ENCODE measurements at places on chromosomes 16 and 17. TPM values are rescaled to one million over a fixed set of nuclear protein-coding genes. Genes with fewer than 3 reads are reported as not detected.

DNA sequence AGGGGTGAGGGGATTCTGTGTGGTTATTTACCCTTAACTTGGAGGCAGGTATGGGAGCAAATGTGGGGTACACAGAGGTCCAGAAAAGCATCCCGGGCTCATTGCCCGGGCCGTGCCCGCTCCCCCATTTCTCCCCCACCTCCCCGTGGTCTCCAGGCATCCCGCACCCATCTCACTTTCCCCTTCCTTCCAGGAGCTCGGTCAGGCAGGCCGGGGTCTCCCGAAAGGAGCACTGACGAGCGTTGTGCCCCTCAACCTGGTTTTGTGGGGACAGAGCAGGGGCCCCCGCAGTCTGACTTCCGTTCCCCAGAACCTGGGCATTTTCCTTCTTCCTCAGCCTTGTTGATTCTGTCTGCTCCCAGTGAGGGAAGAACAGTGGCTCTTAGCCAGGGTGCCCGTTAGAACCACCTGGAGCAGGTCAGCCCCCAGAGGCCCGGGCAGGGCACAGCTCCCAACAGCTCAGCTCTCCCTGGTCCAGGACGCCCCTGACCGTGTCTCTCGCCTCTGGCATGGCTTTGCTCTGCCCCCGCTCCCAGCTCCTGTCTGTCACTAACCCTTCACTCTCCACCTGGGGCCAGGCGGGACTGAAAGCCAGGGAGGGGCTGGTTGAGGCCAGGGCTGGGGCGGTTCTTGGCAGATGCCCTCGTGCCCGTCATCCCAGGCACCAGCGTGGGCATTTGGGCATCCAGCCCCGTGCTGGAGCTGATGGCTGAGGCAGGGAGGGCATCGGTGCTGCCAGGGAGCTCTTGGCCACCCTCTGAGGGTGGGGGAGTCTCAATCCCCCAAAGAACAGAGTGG lies 12.5 kb upstream of the NUDT16L1 start:
- DNase-seq = no peak

GRCh38 chr17:77691216-77692085 lies 267.1 kb upstream of the TNRC6C start:
- no peak for DNase-seq

Gene TOM1L1
- polyA plus RNA-seq = 36.9 TPM

Gene EVI2A
- polyA plus RNA-seq = 1.1 TPM

GRCh38 chr17:60322056-60322387 lies 69.9 kb downstream of the USP32 start:
- no peak for DNase-seq

Gene MC1R
- polyA plus RNA-seq = 4.8 TPM

GRCh38 chr16:85550953-85551924 lies 61.9 kb upstream of the GSE1 start:
- no peak for DNase-seq

Gene IL21R
- polyA plus RNA-seq = not detected

Gene MYH8
- 0.11 TPM for polyA plus RNA-seq

DNA sequence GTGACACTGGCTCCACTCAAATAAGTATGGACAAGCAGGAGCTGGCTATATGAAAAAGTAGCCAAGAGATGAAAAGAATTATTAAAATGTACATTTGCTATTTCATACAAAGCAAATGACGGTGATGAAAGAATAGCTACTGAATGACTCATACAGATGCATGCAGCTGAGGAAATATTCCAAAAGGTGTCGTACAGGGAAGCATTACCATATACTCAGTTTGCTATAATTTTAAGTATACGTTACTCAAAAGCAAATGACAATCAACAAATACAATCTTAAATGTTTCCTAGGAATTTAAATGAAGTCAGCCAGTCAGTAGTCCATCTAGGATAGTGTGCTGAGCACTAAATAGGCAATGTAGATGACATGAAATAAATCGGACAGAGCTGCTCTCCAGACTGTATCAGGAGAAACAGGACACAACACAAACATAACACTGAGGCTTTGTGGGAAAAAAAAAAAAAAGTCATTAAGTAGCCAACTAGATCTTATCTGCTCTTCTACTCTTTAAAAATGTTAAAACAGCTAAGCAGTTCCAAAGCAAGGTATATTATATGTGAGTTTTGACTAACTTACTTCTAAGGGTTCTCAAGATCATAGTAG lies 65.0 kb downstream of the NCOR1 start:
- DNase-seq = no peak

- DNase-seq = no peak
Observed at GRCh38 chr16:59328961-59329360, 594.8 kb upstream of the GOT2 start.

Gene TRIM37
- 9.7 TPM for polyA plus RNA-seq

Gene AIPL1
- polyA plus RNA-seq = not detected

Gene HBZ
- polyA plus RNA-seq = not detected

Gene HSD11B2
- polyA plus RNA-seq = 2.3 TPM

GRCh38 chr16:2508722-2509400 lies 4.9 kb upstream of the ATP6V0C start:
- no peak for DNase-seq

Gene TMEM114
- not detected for polyA plus RNA-seq

- DNase-seq = peak; percentile 30
Observed at GRCh38 chr16:51326131-51326856, 175.2 kb upstream of the SALL1 start.

DNA sequence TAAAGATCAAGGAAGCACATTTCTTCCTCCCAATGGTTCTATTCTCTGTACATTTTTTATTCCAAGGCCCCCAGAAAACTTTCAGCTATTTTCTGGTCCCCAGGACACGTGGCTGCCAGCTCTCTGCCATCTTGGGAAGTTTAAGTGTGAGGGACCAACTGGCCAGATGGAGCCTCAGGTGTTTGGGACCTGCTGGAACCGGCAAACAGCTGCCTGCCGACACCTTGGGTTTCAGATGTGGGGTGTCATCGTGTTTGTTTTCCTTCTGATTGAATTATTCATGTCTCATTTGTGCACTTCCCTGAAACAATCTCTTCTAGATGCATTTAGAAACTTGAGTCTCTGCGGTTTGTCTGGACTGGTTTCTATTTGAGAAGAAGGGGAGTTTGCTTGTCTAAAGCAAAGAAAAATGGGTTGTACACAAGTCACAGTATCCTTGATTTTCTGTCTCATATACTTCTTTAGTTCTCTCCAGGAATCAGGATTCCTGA lies 386.5 kb downstream of the SLC39A11 start:
- DNase-seq = no peak

DNA sequence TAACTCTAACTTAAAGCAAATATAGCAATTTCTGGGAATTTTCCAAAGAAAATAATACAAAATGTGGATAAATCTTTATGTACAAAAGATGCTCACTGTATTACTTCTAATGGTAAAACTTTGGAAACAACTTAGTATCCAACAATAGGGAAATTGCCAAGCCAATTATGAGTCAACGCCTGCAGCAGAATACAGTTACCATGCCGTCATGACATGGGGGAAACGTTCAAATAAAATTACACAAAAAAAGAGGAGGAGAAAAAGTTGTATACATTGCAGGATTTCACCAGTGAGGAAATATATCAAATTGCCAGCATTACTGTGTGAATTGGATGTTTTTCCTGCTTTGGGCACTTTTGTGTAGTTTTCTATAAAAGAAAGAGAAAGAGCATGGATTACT lies 469.6 kb downstream of the SOX9 start:
- no peak for DNase-seq

Gene RASL10B
- 7.1 TPM for polyA plus RNA-seq

Gene PLA2G10
- polyA plus RNA-seq = 3.2 TPM

DNA sequence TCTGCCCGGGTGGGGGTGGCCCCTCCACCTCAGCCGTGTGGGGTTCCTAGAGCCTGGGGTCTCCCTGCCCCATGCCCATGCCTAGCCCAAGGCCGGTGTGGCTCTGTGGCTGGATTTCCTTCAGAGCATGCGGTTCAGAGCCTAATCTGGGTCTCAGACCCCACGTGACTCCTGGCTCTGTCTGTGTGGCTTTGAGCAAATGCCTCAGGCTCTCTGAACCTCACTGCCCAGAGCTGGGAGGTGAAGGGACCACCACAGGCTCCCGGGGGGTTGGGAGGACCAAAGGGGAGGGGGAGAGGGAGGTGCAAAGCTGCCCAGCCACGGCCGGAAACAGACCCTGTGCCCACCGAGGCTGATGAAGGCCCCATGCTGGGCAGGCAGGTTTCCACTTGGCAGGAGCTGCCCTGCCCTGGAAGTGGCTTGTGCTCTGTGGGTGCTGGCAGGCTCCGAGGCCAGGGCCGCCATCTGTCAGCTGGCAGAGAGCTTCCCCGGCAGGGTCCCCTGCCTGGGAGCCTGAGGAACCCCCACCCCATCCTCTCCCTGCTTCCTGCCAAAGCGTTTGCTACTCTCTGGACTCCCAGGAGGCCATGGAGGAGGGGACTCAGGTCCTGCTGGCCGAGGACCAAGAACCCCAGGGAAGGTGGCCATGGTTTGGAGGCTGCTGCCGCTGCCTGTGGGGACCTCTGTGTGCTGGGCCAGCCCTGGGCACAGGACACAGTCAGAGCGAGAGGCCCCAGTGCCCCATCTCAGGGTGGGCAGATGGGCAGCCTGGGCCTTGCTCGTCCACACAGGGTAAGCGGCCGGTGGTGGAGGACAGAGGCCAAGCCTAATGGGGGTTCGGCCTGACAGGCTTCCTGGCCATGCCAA lies 4.0 kb downstream of the CDH15 start:
- DNase-seq = no peak

Data from hepatocyte (in vitro differentiated cells).